ENCODE measurements at places on chromosomes 5 and 9.

- DNase-seq, result no peak
These were observed 60.5 kb downstream of the ASTN2 start for GRCh38 chr9:117354244-117354847.

GRCh38 chr5:180699042-180699441 is 40.8 kb downstream of the OR2Y1 start:
- no peak for DNase-seq

DNA sequence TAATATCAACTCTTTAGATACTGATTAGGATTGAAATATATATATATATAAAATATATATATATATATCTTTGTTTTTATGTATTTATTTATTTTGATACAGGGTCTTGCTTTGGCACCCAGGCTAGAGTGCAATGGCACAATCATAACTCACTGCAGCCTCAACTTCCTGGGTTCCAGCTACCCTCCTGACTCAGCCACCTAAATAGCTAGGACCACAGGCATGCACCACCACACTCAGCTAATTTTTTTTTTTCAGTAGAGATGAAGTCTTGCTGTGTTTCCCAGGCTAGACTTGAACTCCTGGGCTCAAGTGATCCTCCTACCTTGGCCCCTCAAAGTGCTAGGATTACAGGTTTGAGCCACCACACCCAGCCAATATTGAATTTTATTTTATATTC is 20.6 kb upstream of the CDH6 start:
- DNase-seq, result no peak

GRCh38 chr9:116943970-116944369 is 256.9 kb downstream of the TRIM32 start:
- DNase-seq, result no peak

DNA sequence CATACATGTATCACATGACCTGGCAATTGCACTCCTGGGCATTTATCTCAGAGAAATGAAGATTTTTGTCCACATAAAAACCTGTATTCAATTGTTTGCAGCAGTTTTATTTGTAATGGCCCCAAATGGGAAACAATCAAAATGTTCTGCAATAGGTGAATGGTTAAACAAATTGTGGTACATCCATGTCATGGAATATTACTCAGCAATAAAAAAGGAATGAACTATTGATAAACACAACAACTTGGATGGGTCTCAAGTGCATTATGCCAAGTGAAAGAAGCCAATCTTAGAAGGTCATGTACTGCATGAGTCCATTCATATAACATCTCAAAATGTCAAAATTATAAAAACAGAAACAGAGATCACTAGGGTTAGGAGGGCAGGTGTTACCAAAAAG is 1.5 kb upstream of the NDUFS4 start:
- DNase-seq, result no peak

- no peak for DNase-seq
These were observed 4.2 kb upstream of the IRX2 start for GRCh38 chr5:2755681-2756171.

GRCh38 chr5:33242277-33242676 is 198.5 kb upstream of the TARS1 start:
- DNase-seq, result no peak

DNA sequence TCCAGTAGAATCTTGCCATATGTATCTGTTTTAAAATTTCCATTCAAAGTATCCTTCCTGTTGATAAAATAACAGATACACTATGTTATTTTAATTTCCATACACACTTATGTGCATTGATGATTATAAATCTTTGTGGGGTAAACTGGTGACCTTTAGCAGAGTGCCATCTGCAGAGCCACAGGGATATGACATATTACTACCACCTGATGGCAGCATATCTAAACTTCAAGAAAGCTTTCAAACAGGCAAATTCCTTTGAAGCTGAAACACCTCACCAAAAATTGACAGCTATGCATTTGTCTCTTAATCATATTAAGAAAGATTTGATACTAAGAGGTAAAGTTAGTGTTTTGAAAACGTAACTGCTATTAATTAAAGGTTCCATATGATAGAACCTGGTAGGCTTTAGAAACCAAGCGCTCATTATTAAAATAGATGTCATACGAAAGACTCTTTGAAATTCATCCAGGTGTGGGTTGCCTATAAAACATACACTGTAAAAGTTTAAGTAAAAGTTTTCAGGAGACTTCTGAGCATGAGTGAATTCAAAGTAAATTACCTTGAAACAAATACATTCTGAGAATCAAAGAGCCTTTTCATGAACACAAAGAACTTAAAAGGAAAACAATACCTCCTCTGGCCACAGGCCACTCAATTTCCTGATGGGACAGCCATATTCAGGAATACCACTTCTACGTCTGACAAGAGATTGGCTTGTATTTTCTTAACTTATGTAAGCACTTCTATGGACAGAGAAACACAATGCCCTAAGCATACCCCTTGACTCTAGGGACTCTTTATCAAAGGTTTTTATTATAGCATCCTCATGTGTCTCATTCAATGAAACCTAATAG is 93.3 kb downstream of the KIAA0825 start:
- peak; percentile 37 for DNase-seq

GRCh38 chr9:117247266-117247665 is 167.6 kb downstream of the ASTN2 start:
- peak; percentile 25 for DNase-seq

DNA sequence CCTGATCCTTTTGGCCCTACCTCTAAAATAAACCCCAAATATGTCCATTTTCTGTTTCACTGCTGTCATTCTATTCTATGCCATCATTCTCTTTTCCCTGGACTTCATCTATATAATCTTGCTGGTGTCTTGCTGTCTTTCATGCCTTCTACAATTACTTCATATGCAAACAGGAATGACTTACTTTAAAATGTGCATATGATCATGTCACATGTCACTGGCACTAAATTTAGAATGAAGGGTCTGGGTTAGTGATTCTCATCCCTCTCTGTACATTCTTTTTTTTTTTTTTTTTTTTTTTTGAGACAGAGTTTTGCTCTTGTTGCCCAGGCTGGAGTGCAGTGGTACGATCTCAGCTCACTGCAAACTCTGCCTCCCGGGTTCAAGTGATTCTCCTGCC is 22.9 kb downstream of the FAF2 start:
- DNase-seq, result no peak

DNA sequence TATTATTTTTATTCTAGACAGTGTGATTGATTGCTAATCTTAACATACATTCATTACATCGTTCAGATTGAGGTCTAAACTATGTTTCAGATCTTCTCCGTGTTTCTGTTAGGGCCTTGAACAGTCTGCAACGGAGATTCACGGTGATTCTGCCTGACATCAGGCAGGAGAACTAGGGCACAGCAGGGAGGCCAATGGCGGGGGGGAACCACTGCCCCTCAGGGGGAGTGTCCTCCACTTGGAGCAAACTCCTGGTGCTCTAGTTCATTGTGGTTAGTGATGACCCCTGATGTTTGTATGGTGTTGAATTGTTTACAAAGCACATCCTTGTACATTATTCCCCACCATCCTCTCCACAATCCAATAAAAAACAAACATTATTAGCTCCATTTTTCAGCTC is 173.5 kb downstream of the ZNF608 start:
- no peak for DNase-seq

DNA sequence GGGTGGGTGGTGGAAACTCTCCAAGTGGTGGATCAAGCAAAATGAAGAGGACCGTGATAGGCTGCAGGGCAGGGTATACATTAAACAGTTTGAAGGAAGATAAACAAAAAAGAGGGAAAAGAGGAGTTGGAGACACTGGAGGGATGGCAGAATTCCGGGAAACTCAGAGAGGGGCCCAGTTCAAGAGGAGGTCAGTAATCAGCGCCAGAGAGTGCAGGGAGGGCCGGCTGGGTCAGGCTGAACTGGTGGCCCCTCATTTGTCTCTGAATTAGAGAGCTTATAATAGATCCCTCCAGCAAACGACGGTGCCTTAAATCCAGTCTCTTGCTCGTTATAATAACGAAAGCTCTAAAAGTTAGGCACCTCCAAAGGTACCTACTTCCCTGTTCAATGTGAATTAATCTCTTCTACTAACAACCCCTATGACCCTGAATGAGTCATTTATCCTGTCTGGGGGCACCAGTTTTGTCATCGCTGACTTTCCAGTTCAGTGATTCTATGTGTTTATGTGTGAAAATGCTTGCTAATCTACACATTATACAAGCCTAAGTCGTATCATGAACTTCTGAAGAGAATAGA is 2.4 kb upstream of the ZSWIM6 start:
- DNase-seq, result no peak

- no peak for DNase-seq
These were observed 17.9 kb upstream of the TRIO start for GRCh38 chr5:14125262-14125661.

DNA sequence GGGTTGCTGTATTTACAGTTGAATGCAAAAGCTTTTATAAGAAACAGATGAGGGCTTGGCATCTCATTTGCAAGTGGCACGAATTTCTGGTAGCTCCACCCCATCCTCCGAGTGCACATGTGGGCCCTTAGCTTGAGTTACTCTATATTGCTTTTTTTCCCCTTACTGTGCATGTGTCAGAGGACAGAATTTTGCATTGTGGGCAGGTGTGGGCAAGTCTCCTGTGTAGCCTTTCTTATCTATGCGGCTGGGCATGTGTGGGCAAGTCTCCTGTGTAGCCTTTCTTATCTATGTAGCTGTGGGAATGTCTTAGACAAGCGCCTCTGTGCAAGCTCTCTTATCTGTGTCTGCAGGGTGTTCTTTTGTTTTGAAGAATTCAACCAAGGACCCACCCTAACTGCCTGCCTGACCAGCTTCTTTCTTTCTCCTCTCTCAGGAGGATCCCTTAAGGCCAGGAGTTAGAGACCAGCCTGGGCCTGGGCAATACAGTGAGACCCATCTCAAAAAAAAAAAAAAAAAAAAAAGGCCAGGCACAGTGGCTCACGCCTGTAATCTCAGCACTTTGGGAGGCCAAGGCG is 34.1 kb upstream of the SIL1 start:
- DNase-seq, result no peak
